ENCODE measurements at places on chromosomes 7 and 10.

- no peak for DNase-seq
Observed at GRCh38 chr7:42070068-42070467, 166.9 kb downstream of the GLI3 start.

- no peak for DNase-seq
Observed at GRCh38 chr10:110881247-110881646, 9.5 kb downstream of the PDCD4 start.

- DNase-seq: no peak
Observed at GRCh38 chr10:22436526-22436892, 91.2 kb downstream of the SPAG6 start.

DNA sequence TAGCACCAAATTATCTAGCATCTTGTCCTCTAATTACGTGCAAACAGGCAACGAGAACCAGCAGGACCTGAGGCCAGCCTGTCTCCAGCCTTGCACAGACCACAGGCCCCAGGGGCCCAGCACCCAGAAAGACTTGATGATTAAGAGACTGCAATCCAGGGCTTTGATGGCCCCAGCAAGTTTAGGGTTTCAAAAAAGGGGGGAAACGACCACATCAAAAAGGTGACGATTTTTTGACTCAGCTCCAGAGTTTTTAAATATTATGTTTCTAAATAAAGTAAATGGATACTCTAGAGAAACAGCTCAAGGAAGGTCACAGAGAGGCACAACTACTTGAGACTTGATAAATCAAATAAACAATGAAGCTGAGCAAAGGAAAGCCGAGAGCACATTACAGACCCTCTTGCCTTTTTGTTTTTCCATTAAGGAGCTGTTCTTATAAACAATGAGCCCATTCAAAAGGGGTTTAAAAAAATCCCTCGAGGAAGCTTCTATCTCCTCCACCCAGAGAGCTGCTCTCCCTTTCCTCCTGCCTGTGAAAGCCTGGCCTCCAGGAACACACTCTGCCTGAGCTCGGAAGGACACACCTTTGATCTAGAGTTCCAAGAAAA, 44.1 kb downstream of the GLI3 start:
- DNase-seq: no peak

- DNase-seq: no peak
Observed at GRCh38 chr7:77226357-77226839, 26.8 kb upstream of the FGL2 start.

DNA sequence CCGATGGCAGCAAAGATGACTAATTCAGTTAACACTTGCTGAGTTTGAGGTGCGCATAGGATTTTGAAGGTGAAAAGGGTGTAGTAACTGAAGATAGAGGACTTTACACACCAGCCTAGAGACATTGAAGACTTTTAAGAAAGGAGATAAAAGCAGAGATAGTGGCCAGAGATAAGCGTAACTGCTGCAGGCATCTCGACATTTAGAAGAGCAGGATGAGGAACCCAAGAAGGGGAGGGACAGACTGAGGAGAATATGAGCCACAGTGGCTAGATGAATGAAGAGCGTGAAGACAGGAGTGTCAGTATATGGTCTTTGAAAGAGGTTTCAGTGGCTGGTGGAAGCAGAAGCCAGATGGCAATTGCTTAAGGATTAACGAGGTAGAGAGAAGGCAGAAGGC, 71.6 kb downstream of the CELF2 start:
- no peak for DNase-seq

DNA sequence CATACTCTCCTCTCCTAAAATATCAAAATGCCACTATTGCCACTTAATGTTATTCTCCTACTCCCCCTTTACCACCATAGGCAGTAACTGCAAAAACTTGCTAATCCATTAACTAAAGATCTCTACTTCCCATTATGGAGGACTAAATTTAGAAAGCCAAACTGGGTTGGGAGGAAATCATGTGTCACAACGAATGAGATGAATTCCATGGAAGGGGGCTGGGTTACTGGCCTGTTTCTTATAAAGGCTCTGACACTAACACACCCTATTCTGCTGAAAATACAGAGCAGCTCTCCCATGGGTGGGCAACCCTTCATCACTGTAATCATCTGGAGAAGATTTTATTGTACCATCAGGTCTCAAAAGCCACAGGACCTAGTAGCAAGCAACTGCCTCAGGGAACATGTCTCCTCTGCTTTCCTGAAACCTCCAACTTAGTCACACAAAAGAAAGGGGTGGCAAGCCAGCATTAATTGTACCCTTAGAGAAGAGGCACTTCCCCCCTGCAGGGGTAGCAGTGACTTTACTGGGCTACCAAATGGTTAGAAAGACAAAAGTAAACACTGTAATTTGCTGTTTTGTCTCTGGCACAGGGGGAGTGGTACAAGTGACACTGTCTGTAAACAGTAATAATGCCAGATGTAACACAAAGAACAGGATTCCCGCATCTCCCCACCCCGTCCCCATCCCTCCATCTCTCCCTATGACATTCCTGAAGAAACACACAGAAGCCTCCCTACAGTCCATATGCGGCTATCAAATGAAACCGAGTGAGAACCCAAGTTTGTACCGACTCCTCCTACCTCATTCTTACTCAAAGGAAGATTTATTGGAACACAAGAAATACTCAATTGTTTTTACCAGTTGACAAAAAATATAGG, 81.6 kb downstream of the ARMH3 start:
- DNase-seq: no peak

All from stimulated activated CD4-positive, alpha-beta T cell treated with anti-CD3 and anti-CD28 coated beads, Interleukin-1b, Interleukin-23, amount 100 ng/mL, for 1 hour (primary cell).